ENCODE measurements at places on chromosomes 5 and 9. TPM values are rescaled to one million over a fixed set of nuclear protein-coding genes. Genes with fewer than 3 reads are reported as not detected.

PCDHGA6 gene
- 4.8 TPM for total RNA-seq

PTCH1 gene
- total RNA-seq, result 18.0 TPM

PCDHGB3 gene
- 5.8 TPM for total RNA-seq

PPP3R2 gene
- total RNA-seq, result not detected

PCDHA13 gene
- under 0.01 TPM for total RNA-seq

GABRA1 gene
- not detected for total RNA-seq

ERAP2 gene
- 180 TPM for total RNA-seq

PDLIM7 gene
- 65.2 TPM for total RNA-seq

FOXD4L3 gene
- total RNA-seq, result not detected

FIBCD1 gene
- total RNA-seq, result 7.3 TPM

APBA1 gene
- 8.8 TPM for total RNA-seq

RFESD gene
- 3.1 TPM for total RNA-seq

BTNL8 gene
- not detected for total RNA-seq

ADAMTSL2 gene
- under 0.01 TPM for total RNA-seq

Data from fibroblast of lung (primary cell).